ENCODE measurements at places on chromosomes 2 and 18.

- no peak for DNase-seq
Measured at GRCh38 chr2:201254081-201254730, 6.1 kb upstream of the CASP8 start.

DNA sequence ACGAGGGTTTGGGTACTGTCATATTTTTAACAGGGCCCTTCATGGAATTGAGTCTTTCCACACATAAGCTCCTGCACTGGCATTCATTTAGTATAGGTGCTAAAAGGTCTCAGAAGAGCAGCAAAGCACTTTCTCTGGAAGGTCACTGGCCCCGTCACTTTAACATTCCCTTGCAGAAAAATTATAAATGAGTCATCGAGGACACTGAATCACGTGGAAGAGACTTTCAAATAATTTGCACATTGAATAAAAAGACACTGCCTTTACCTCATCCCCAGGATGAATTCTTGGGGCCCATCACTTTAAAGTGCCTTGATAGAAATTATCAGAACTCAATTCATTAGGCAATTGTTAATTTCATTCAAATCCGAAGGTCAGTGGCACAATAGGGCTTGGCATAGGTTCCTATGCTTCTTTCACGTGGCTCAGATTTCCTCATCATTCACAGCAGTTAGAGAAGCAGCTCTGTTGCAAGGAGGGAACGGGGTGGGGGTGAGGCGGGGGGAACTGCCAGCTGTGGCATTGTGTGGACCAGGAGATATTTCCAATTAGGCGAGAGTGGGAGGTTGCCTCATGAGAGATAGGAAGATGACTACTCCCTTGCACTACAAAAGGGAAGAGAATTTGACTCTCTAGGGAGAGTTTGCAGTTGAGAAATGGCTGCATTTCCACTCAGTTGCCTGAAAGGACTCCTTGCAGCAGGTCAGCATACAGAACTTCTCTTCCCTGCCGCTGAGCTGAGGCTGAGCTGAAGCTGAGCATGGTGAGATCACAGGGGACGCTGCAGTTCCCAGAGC is 86.3 kb upstream of the NPAS2 start:
- DNase-seq = peak; percentile 51

DNA sequence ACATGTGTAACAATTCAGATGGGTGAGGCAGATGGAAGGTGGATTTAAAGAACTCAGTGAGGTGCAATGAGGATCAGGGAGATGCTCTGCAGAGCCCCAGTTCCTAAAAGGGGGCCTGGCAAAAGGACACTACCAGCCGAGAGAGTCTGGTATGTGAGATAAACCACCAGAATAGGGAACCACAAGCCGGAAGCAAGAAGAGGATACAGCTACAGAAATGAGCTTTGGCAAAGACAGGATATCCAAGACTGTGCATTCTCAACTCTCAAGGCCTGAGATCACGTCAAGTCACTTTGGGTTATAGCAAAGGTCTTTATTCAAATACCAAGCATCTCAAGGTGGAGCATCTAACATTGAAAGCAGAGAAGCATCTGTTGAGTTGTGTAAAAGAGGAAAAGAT is 293.5 kb downstream of the ARHGAP15 start:
- DNase-seq = no peak

GRCh38 chr18:79575891-79576685 is 103.5 kb upstream of the CTDP1 start:
- DNase-seq = no peak

DNA sequence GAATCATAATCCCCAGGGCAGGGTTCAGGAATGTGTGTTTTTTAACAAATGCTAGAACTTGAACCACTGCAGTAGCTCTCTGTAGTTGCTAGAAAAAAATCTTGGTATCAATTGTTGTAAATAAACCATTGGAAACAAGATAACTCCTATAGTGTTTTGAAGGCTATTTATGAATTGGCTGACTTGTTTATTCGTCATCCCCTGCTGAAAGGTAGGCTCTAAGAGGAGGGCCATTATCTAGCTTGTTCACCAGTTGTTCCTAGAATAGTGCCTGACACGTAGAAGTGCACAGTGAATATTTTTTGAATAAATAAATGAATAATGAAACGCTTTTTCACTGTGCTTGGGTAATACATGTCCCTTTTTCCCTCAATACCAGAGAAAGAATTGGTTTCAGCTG is 211.4 kb downstream of the BABAM2 start:
- DNase-seq = no peak

- peak; percentile 30 for DNase-seq
Measured at GRCh38 chr18:75088622-75089211, 120.2 kb downstream of the PTGR3 start.

- no peak for DNase-seq
Measured at GRCh38 chr2:73134471-73134870, 21.7 kb upstream of the RAB11FIP5 start.

GRCh38 chr18:28256166-28256565 is 79.2 kb upstream of the CDH2 start:
- DNase-seq = no peak

GRCh38 chr2:72362733-72363132 is 215.1 kb upstream of the CYP26B1 start:
- DNase-seq = no peak

DNA sequence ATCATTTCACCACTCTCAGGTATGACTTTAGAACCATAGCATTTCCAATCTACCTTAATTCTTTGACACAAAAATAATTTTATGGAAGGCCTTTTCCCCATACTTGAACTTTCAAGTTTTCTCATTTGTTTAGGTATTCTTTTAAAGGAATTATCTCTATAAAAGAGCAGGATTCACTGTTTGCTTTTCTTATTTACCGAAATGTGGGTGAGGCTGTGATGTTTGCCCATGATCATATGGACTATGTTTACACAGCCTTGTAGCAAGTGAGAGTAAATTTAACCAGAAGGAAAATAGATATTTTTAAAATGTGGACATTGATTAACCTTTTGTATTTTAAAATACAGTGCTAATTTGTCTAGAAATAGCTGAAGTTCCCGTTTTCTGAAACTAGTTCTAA is 26.3 kb downstream of the CAB39 start:
- DNase-seq = no peak
